ENCODE measurements at places on chromosomes 1 and 21.

- DNase-seq = peak; percentile 55
Measured at GRCh38 chr1:15760520-15761211, 2.1 kb downstream of the FBLIM1 start.

DNA sequence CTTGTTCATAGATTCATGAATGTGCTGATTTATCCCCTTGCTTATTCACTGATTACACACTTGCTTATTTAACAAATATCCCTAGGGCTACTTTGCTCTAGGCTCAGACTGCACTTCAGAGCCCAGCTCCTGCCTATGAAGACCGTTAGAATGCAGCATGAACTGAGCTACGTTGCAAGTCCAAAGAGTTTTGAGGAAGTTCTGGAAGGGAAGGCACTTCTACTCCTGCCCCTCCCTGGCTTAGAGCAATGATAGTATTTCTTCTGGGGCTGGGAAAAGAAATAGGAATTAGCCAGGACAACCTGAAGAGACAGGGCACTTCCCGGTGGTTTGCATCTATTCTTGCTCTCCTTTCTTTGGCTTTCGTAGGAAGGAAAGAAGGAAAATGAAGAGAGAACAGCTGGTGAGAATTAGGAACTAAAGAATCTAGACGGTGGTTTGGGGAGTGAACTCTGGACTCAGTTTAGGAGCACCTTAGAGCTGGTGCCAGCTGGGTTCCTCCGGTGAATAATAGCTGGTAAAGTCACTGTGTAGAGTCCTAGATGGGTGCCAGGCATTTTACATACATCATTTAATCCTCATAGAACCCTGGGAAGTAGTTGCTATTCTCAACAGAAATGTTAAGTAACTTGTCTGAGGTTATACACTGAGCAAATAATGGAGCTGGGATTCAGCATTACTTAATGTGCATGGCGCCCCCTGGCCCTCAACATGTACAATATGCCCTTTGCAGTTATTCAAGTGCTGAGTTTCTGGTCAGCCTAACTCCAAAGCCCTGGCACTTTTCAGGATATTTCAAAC is 65.9 kb downstream of the NDUFS5 start:
- peak; percentile 88 for DNase-seq

DNA sequence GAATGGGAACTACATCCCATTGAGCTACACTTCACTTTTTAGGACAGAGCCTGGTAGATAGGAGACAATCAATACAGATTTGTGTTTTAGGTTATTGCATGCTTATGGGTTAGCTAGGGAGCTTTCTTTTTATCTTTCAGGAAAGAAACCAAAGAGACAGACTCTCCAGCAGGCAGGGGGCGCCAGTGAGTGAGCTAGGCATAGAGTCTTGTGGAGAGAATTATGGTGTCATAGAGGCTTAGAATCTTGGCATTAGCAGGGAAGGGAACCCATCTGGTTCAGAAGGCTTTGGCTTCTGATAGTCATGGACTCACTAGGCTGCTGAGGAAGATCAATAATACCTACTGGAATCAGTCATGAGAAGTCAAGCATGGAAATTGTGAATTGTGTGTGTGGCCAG is at the start of gene SMCP:
SMCP (plus strand) TSS at position 281 of the 400 bp plus-strand sequence. CDS start 6,101 bp downstream, outside the sequence.
- DNase-seq = no peak

DNA sequence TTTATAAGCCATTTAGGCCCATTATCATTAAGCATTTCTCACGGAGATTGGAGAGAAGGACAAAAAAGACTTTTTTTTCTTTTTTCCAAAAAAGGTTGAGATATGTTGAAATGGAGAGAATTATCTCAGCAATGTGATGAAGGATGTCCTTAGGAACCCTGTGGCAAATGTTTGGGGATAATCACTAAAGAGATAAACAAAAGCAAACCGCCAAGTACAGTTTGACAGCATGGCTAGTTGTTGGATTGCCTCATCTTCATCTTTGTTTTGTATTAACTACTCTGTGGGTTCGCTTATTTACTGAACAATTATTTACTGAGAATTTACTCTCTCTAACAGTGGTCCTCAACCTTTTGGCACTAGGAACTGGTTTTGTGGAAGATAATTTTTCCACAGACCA is 97.4 kb upstream of the HP1BP3 start:
- DNase-seq = no peak

GRCh38 chr21:30839304-30839703 is 9.7 kb upstream of the KRTAP7-1 start:
- DNase-seq = peak; percentile 1

DNA sequence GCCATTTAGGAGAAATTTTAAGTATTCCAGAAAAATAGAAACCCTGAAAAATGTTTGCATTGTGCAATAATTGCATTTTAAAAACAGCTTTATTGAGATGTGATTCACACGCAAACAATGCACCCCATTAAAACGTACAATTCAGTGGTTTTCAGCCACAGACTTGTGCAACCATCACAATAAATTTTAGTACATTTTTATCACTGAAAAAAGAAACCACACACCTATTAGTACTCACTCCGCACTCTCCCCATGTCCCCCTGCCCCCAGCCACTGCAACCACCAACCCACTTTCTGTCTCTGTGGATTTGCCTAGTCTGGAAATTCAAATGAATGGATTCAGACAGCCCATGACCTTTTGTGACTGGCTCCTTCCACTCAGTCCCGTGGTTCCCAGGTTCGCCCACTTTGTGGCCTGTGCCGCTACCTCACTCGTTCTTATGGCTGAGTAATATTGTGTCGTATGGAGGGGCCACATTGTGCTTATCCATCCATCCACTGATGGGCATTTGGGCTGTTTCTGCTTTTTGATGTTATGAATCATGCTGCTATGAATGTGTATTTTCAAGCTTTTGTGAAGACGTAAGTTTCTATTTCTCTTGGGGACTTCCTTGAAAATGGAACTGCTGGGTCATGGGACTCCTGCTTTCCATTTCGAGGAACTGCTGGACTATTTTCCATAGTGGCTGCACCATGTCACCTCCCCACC is 147.7 kb upstream of the ARHGEF16 start:
- no peak for DNase-seq

GRCh38 chr1:64511044-64511443 is 41.1 kb downstream of the CACHD1 start:
- no peak for DNase-seq

GRCh38 chr21:38488640-38489270 is 9.5 kb downstream of the ERG start:
- peak; percentile 32 for DNase-seq

DNA sequence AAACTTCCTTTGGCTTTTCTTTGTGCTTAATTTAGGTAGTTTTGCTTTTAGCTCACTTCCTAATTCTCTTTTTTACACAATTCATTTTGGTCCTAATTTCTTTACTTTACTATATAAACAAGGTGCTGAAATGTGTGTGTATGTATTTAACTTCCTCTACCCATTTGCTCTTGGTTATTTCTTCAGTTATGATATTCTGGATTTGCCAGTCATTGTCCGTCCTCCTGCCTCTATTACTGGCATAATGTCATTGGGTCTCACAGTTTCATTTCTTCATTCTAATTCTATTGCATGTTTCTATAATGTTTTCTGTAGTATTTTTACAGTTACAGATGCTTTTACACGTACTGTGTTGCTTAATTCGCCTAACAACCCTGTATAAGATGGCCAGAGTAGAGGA is 96.2 kb downstream of the ZMYM4 start:
- peak; percentile 4 for DNase-seq

GRCh38 chr1:40256401-40257084 is 1.5 kb upstream of the ZMPSTE24 start:
- DNase-seq = no peak
